ENCODE measurements at places on chromosomes 5 and 9.

- peak; percentile 26 for DNase-seq
Observed at GRCh38 chr5:157252711-157253465, 13.0 kb upstream of the CYFIP2 start.

- no peak for DNase-seq
Observed at GRCh38 chr5:154271936-154272514, 81.5 kb downstream of the GALNT10 start.

- no peak for DNase-seq
Observed at GRCh38 chr5:5522336-5522735, 99.9 kb downstream of the ICE1 start.

- DNase-seq = no peak
Observed at GRCh38 chr9:113915817-113916434, 39.8 kb downstream of the ZNF618 start.

DNA sequence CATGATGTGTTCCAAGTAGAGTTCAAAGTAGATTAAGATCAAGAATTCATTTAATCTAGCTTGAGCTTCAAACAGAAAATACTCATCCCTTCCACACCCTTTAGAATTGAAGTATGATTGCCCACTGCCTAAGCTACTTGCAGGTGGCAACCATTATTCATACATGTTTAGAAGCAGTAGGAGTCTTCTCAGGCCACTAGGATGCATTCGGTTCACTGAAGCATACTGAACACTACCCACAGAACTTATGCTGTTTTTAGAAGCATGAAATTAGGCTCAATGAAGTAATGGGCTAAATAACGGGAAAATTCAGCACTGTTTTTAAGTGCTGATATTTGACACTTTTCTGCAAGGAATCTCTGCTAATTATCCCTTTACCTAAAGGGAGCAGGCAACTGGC, 263.4 kb downstream of the DEPDC1B start:
- no peak for DNase-seq

- no peak for DNase-seq
Observed at GRCh38 chr9:133238272-133238850, 29.3 kb upstream of the OBP2B start.

- no peak for DNase-seq
Observed at GRCh38 chr5:56717253-56717987, 97.9 kb upstream of the MAP3K1 start.

DNA sequence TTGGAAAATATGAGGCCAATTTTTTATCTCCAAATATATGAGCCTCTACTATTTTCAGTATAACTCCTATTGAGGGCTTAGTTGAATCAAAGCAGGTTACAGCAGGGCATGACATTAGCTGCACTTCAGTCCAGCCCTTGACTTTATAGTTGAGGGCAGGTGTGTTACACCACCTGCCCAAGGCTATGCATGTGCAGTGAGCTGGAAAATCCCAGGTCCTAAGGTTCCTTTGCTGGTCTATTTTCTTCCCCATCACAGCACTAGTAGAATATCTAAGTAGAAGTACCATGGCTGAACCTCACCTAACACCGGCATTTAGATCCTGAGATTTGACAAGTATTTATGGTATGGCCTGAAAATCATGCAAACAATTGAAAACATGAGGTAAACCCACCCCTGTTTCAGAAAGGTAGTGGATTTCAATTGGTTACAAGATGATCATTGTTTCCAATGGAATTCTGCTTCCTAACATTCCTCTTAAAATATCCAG, 201.1 kb downstream of the SEMA5A start:
- no peak for DNase-seq

DNA sequence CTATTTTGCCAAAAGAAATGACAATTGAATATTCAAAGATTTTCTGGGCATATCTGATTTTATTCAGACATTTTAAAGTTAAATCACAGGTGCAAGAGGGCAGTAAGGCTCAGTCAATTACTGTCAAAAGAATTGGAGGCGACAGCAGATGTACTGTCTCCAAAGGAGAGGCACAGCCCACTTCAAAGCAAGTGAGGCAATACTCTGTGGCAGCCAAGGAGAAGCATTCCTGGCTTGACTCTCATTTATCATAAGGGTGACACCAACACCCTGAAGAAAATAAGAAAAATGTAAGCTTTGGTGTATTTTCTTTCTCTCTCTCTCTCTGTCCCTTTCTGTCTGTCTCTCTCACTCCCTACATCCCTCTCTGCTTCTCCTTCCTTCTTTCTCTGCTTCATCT, 93.3 kb downstream of the SVEP1 start:
- no peak for DNase-seq

DNA sequence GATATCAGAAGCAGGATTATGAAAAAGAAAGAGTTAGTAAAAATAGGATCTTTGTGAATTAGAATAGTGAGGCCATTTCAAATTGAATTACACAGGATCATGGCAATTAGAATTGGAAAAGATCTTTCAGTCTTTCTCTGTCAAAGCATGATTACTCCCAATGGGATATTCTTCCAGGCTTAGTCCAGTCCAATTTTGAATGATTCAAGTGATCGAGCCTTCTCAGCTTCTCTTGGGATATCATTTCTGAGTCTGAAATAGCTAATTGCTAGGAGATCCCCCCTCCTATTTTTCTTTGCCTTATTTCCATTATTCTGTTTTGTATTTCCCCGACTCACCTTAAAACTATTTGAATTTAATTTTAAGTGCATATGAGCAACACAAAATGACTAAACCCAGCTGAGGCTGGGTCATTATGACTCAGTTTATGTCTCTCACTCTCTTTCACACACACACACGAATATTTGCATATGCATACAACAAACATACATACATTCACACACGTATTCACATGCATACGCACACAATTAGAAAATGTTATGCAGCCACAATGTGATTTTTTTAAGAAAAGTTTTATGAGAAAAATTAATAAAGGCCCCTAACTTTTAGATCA, 34.8 kb upstream of the EFNA5 start:
- DNase-seq = no peak

DNA sequence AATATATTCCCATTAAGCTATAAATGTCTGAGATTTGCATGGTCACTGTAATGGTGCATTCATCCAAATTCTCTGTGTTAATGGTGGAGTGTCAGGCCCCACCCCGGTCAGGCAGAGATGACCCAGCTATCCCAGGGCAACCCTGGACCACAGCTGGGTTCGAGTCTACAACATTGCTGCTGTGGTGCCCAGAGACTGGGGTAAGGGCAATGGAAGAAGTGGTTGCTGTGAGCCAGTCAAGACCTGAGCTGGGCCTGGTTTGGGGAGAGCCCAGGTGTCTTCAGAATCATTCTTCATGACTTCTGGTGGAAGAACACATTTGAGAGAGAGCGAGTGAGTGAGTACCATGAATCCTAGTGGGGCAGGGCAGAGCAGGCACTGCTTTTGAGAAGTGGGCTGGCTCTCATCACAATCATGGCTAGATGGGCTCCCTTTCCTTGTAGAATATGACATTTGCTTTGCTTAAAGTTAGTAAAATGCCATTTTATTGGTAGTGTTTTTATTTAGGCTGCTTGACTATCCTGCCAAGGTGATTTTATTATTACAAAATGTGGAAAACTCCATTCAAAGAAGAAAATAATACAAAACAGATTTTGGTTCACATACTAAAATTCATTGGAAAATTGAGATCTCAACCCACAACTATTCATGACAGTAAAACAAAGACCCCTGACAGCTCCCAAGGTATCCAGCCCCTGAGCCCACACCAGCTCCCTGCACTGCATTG, 125.8 kb upstream of the SLC25A48 start:
- no peak for DNase-seq
